ENCODE measurements at places on chromosomes 13 and 19.

DNA sequence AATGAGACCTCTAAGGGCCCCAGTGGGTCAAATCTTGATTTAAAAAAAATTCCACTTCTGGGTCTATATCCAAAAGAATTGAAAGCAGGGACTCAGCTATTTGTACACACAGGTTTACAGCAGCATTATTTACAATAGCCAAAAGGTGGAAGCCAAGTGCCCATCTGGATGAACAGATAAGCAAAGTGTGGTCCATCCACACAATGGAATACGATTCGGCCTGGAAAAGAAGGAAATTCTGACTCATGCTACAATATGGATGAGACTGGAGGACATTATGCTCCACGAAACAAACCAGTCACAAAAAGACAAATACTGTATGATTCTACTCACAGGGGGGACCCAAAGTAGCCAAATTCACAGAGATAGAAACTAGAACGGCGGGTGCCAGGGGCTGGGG is 76.7 kb downstream of the CACNA1A start:
- DNase-seq = no peak

DNA sequence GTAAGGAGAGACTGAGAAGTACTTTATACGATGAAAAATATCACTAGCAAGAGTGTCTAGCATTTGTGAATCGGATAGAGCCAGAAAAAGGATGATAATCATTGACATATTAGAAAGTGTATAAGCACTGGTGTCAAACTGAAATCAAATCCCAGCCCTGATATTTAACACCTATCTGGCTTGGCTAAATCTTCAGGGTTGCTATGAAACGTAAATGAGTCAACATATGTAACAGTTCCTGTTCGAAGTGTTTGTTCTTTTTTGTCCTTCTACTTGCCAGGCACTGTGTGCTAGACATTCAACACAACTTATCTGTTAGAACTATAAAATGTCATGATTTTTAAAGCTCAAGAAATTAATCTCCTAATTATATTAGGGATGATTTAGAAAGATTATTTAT is 40.8 kb downstream of the SERPINE3 start:
- DNase-seq = no peak

- DNase-seq = no peak
Observed at GRCh38 chr19:41156207-41156606, 36.8 kb upstream of the CYP2S1 start.

DNA sequence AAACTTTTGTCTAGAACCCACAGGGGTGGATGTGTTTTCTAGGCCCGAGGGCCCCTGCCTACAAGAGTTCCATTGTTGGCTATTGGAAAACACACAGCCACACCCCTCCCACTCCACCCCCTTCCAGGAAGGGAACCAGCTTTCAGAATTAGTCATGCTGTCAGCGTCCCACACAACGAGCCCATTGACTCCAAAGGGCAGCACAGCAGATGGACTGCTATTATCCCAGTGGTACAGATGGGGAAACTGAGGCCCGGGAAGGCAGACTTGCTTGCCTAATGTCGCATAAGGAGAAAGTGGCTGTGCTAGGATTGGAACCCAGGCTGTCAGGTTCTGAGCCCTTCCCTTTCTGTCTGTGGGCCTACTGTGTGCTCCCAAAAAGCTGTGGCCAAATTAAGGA is 8.1 kb upstream of the FXYD3 start:
- DNase-seq = peak; percentile 83

GRCh38 chr19:53158119-53158656 is 665 bp downstream of the ZNF347 start:
- DNase-seq = peak; percentile 54

DNA sequence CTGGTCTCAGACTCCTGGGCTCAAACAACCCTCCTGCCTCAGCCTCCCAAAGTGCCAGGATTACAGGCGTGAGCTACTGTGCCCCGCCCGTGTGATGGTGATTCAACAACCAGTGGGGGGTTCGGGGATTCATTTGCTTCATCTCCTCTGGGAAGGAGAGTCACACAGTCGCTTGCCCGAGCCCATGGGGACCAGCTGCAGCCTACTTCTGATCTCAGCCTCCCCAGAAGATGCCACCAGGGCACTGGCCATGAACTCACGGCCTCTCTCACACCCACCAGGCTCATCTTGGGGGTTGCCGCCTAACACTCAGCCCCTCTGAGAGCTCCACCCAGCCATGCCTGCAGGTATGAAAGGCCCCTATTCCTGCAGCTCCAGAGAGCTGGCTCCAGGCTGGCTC is 6.8 kb downstream of the TOMM40 start:
- no peak for DNase-seq

- DNase-seq = no peak
Observed at GRCh38 chr19:18900700-18901481, 4.9 kb upstream of the CERS1 start.

- no peak for DNase-seq
Observed at GRCh38 chr13:50355797-50356196, 340.6 kb downstream of the KCNRG start.

DNA sequence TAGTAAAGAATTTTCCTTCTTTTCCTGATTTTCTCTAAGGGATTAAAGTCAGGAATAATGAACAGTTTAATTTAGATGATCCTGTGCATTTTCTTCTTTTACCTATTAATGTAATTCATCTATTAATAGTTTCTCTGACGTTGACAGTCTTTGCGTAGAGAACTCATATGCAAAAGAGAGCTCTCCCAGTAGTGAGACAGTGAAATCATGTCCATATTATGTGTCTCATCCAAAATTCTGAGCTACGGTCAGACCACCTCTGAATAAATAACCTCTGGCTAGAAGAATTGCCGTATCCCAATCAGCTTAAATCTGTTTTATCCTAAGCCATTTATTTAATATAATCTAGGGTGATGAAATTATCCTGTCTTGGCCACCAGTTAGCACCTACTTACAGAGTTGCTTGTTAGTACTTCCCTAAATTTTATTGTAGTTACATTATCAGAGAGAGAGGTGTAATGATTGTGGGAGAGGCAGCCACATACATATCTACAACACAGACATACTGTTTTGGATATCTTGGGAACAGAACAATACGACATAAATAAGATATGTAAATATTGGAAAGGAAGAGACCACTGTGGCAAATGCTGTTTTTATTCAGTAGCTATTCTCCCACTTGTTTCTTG is 30.7 kb downstream of the PDS5B start:
- DNase-seq = no peak

DNA sequence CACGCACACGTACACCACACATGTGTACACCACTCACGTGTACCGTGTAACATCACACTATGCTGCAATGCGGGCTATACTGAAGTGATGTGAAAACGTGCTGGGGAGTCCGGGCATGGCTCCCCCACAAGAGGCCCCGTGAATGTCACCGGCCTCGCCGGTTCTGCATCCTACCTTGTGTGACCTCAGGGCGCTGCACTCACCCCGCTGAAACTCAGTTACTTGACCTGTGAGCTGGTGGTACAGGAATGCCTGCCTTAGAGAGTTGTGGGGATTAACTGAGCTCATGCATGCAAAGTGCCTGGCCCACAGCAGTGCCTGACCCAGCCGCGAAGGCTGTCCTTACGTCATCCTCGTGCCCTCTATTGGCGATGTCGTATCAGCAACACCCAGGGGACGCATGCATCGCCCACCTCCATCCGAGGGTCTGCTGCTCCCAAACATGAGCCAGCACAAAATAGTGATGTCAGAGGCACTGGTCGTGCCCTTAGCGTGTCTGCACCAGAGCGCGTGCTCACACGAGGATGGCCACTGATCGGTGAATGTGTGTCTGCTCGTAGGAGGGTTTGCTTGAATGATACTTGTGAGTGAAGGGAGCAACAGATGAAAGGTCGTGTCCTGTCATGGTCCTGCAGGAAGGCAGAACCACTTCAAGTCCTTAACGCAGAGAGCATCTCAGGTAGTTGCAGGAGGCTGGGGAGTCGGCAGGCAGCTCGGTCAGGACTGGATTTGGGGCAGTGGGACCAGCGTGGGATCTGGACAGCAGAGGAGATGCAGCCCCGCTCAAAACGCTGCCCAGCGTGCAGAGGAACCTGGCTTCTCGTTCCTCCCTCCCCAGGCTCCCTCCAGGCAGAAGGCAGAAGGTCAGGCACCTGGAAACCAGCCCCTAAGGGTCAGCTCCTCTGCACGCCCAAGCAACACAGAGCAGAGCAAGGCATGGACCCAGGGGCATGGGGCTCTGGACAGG is 126.2 kb upstream of the SPACA7 start:
- DNase-seq = no peak

DNA sequence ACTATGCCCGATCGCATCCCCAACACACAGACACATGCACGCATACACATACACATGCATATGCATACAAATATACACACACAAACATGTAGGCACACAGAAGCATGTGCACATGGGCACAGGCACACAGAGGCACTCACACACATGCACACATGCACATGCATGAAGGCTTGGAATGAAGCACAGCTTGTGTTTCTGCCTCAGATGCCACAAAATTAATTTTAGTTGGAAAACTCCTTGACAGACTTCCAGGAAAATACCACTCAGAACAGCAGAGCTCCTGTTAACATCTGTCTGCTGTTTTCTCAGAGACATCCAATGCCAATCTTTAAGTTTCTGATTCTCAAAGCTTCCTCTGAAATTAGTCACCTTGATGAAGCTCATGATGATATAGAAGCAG is 532.7 kb downstream of the RFC3 start:
- DNase-seq = no peak

DNA sequence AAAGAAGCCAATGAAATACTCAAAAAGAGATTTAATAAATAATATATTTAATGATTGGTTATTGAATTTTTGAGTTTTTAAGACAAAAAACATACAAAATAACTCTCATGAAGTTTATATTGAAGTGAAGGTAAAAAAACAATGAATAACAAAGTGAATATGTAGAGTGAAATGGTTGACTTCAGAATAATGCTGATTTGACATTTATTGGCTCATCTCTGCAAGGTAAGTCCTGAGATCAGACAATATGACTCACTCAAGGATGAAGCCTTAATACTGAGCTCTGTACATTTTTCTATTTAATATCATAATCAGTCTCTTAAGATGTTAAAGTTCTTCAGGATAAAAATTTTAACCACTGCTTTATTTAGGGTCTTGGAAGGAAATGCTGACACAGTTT is 1398.9 kb upstream of the PCDH9 start:
- DNase-seq = no peak

- DNase-seq = no peak
Observed at GRCh38 chr13:113929628-113930615, 44.0 kb downstream of the C13orf46 start.

DNA sequence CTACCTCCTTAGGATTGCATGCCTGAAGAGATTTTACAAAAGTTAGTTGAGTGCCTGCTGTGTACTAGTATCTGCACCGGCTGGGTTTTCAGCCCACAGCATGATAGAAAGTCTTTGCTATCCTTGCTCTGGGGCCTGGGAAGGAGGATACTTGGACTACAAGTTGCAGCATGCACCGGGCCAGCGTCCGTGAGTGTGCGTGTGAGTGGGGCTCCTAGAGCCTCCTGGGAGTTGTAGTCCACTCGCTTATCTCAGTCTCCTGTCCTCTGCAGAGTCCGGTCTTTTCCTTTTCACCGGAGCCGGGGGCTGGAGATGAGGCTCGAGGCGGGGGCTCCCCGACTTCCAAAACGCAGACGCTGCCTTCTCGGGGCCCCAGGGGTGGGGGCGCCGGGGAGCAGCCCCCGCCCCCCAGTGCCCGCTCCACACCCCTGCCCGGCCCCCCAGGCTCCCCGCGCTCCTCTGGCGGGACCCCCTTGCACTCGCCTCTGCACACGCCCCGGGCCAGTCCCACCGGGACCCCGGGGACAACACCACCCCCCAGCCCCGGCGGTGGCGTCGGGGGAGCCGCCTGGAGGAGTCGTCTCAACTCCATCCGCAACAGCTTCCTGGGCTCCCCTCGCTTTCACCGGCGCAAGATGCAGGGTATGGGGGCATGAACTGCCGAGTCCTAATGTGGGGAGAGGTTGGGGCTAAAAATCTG is 20.6 kb downstream of the BRSK1 start:
- no peak for DNase-seq

GRCh38 chr13:101053301-101054093 is 362.8 kb downstream of the NALCN start:
- no peak for DNase-seq

DNA sequence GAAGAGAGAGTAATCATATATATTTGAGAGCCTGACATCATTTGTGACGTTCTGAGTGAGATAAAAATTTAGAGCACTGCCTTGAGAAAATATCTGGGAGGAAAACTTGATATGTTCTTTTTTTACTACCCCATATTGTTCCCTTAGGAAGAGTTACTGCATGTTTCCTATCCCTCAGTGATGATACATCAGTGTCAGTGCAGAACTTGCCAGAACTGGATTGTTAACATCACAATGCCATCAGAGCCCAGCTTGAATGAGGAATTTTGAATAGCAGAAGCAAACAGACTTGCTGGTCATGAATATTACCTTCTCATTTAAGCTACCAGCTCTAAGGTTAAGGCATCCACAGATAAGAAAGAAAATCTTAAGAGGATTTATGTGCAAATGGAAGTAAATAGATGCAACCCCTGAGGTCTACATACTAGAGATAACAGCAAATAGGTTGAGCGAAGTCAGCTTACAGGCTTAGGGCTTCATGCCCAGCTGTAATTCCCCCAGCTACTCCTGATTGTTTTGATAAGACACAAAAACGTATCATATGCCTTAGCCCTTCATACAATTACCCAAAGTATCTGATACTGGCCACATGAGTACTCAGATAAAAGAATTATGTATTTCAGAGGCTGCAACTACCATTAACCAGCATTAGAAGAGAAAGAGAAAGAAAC is 313.7 kb upstream of the ATXN8OS start:
- no peak for DNase-seq

DNA sequence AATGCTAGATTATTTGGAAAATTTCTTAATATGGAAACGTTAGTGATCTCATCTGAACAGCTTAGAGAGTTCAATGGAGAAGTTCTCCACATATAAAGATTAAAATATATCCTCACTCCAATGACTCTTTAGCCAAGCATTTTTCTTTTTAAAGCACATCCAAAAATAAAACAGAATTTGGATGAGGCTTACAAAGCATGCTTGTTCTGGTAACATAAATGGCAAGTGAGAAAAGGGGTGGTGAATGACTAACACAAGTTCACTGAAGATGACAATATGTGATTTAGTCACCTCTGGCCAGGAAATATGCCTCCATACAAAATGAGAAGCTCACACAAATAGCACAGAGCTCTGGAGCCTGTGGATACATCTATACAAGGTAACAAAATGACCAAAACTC is 253.0 kb downstream of the PCDH20 start:
- no peak for DNase-seq

- no peak for DNase-seq
Observed at GRCh38 chr13:52793515-52794061, 54.0 kb upstream of the CNMD start.

GRCh38 chr19:1590641-1591397 is 1.8 kb downstream of the MBD3 start:
- no peak for DNase-seq

- DNase-seq = peak; percentile 78
Observed at GRCh38 chr19:2315818-2316353, 7.9 kb upstream of the LINGO3 start.

- DNase-seq = no peak
Observed at GRCh38 chr13:39451860-39452301, 151.1 kb downstream of the LHFPL6 start.

GRCh38 chr19:28471731-28472510 is 741.0 kb downstream of the UQCRFS1 start:
- peak; percentile 69 for DNase-seq

GRCh38 chr13:26600343-26600742 is 42.9 kb downstream of the WASF3 start:
- DNase-seq = peak; percentile 49

Measured in AG20443 (cell line).